ENCODE measurements at places on chromosomes 5 and 9. TPM values are rescaled to one million over a fixed set of nuclear protein-coding genes. Genes with fewer than 3 reads are reported as not detected.

Gene TMOD1
- 1.2 TPM for total RNA-seq

Gene IFNA2
- total RNA-seq, result not detected

Gene POMT1
- 28.7 TPM for total RNA-seq

Gene DAB2
- not detected for total RNA-seq

GRCh38 chr5:52693280-52693679 lies 94.4 kb upstream of the ITGA1 start:
- peak; percentile 59 for DNase-seq

DNA sequence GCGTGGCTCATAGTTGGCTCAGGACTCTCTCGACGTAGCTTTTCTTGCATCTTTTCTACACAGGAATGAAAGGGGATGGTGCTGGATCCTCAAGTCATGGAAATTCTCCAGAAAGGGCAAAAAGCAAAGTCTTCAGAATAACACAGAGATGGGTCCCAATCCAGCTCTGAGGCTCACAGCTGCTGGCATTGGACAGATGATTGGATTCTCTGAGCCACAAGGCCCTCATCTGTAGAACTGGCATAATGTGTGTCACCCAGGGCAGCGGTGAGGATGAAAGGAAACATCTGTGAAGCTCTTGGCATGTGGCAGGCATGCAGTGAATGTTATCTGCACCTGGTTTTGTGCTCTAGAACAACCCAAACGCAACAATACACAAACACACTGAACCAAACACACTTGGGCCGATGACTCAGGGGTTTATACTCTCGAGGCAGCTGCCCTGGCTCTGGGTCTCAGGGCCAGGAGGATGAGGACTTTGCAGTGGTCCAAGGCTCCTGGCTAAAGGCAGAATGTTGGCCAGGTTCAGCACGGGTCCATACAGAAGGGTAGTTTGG lies 64.0 kb upstream of the UBTD2 start:
- no peak for DNase-seq

- peak; percentile 67 for DNase-seq
Observed at GRCh38 chr5:75053304-75054133, 1.2 kb upstream of the GCNT4 start.

DNA sequence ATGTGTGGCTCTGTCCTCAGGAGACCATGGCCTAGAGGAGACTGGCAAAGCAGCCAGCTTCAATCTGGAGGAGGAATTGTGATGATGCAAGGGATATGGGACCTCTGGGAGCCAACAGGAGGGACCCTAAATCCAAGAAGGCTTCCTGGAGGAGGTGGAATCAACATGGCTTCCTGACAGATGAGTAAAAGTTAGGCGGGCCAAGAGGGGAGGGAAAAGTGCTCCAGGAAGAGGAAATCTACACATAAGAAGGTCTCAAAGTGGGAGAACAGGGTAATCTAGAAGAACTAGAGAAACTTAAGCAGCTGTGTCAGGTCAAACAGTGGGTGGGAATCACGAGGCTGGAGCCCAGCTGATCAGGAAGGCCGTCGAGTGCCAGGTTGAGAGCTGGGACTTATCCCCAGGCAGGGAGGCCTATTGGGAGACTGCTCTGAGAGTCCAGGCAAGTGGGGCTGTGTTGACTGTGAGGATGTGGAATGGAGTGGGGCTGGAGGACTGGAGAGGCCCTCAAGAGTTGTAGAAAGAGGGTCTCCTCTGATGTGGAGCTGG lies 119.1 kb downstream of the C9orf50 start:
- DNase-seq, result no peak

Gene ATP10B
- total RNA-seq, result not detected

Gene RABGAP1
- total RNA-seq, result 21.3 TPM

Gene GABRB2
- total RNA-seq, result not detected

Gene ACOT12
- not detected for total RNA-seq

- no peak for DNase-seq
Observed at GRCh38 chr9:22050924-22051323, 41.8 kb upstream of the CDKN2B start.

Data from activated naive CD4-positive, alpha-beta T cell treated with anti-CD3 and anti-CD28 coated beads for 36 hours (primary cell).